ENCODE measurements at places on chromosomes 1 and 21.

GRCh38 chr1:115426231-115426771, 88.3 kb upstream of the NGF start:
- DNase-seq: no peak

DNA sequence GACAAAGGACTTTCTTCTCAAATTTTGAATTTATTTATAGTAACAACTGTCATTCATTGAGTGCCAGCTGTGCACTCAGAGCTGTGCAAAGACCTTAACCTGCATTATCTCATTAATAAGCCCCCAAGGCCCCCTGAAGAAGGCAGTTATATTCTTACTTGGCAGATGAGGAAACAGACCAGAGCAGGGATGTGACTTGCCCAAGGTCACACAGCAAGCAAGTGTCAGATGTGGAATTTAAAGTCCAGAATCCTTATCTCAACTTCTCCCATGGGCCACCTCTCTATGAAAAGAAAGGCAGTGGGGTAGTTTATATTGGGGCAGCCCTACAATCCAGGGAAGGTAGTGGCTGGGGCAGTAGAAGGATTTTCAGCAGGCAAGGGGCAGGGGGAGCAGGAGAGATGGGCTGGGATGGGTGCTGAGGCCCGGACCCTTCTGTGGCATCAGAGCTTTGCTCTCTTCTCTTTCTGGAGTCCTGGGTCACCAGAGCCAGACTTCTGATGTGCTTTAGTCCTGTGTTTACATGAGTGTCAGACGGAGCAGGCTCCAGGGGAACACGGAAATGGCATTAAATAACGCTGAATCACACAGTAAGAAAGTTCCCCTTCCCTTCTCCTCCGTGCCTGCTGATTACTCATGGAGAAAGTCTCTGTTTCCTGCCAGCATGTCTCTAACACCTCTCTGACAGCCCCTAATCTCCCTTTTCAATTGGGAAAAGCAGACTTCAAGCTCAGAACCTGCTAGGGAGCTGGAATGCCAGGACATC, 39.5 kb downstream of the EPHB2 start:
- DNase-seq: peak; percentile 57

DNA sequence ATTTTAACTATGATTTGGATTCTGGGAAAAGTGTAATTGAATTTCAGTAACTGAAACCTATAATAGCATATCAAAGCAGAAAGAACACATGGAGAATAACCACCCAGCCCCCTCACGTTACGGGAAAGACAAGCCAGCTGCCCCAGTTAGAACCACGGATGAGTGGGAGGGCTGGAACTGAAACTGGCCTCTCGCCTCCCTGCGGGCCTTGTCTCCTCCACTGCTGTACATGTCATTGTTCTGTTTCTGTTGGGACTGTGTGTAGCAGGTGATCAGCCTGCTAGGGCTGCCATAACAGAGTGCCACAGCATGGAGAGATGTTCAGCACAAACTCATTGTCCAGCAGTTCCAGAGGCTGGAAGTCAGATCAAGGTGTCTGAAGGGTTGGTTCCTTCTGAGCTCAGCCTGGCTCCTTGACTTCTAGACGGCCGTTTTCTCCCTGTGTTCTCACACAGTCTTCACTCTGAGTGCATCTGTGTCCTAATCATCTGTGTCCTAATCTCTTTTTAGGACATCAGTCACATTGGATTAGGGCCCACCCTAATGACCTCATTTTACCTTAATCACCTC, 52.4 kb downstream of the MAP3K21 start:
- no peak for DNase-seq

DNA sequence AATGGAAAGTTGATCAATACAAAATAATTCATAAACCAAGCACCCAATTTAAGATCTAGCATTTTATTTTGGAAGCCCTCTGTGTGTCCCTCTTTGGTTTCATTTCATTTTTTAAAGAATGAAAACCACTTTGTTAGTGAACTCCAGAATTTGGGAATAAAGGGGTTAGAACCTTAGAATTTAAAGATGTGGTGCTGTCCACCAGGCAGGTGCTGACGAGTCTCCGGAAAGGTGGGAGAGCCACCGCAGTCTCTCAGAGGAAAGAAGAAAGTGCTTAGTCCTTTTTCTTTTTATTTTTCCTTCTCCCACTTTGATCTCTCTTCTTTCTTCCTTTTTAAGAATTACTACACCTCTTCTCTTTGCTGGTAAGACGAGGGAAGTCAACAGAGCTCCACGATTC, 20.5 kb upstream of the HIVEP3 start:
- DNase-seq: peak; percentile 32

DNA sequence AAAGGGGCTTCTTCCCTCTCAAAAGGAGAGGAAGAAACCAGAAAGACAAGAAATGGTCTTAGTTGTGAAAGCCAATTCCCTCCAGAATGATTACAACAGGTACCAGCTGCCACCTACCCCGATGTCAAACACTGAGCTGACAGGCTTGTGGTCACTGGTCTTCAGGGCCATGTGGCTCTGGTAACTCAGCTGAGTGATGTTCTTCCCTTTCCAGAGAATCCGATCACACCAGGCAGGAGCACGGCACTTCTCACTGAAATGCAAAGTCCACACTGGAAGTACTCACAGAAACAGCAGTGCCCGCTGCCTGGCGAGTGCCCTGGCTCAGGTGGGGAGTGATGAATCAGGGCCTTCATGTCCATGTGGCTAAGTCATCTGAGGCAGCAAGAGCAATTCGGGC, 18.7 kb upstream of the MTF1 start:
- DNase-seq: no peak

DNA sequence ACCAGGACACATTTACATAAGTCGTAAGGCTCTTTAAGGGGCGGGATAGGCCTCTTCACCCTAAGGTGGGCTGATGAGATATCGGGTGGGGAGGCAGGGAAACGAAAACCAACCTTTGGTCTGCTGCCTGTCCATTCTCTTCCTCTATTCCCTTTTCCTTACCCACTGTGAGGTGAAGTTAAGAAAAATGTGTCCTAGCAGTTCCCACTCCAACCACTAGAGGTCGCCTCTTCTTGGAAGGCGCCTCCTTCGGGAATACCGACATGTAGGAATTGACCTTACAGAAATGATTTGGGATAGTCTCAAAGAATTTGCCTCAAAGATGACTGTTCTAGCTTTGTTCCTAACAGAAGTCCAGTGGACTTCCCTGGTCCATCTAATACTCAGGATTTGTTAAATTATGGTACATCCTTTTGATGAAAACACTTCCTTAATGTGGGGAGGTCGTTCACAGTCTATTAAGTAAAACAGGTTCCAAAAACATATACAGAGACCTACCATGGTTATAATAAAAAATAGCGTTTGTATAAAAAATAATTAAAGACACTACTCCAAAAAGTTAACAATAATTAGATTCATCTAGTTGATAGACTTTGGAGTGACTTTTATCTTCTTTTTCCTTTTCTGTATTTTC, 14.1 kb downstream of the AZIN2 start:
- DNase-seq: peak; percentile 75

- no peak for DNase-seq
Measured at GRCh38 chr1:93816970-93817678, 61.9 kb downstream of the DNTTIP2 start.

DNA sequence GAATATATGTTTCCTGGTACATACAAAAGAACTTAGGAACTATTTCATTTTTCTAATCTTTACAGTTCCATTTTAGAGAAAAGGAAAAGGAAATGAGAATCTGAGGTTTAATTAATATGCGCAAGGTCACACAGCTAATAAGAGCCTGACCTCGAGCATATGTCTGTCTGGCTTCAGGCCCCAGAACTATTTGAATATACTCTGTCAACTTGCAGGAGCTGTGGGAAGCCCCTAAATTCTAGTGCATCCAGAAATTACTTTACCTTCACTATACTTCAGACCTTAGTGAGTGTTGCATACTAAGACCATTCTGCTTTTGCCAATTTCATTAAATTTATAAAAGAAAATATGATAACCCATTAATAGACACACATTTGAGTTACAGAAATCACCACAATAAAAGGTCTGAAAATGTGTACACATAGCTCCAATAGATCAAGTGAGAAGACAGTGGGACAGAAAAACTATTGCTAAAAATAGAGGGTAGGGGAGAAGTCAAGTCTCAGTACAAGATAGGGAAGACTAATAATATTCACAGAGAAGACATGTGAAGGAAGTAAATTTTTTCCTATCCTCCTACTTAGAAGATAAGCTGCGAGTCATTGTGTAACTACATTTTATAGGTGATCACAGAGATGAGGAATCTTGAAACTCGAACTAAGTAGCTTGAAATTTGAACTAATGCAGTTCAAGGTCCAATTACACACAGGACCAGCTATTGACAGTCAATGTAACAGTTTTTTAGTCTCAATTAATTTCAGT, 3.8 kb downstream of the RGS13 start:
- DNase-seq: no peak

DNA sequence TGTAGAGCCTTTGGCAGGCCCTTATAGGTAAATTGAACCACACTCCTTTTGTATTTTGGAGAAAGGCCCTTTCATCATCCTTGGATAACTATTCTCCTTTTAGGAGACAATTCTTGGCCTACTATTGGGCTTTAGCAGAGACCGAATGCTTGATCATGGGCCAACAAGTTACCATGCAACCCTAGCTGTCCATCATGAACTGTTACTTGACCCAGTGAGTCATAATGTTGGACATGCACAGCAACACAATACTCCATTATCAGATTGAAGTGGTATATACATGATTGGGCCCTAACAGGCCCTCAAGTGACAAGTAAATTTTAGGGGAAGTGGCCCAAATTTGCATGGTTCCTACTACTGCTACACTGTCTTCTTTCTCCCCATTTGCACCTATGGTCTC, 84.4 kb downstream of the CATSPERE start:
- DNase-seq: no peak

- DNase-seq: no peak
Measured at GRCh38 chr1:160429702-160430535, 29.6 kb downstream of the VANGL2 start.

- DNase-seq: no peak
Measured at GRCh38 chr1:174696026-174696821, 248.5 kb downstream of the GPR52 start.

DNA sequence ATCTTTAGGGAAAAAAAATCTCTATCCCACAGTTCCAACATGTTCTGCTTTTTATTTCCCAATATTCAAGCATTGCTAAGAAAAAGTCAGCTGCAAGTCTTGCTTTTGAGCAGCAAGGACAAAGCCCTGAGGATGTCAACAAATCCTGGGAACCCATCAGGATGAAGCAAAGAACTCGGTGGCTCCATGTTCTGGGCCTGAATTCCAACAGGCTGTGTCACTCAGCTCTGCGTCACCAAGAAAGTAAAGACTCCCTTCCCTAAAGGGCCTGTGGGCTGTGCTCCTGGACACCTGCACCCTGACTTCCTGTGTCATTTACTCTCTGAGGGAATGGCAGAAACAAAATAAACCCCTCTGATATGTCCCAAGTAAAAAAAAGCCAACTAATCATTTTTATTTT, 95.5 kb downstream of the TIAM1 start:
- DNase-seq: no peak

GRCh38 chr1:237873487-237874211, 17.1 kb downstream of the ZP4 start:
- DNase-seq: no peak

GRCh38 chr1:177914603-177915002, 55.3 kb downstream of the SEC16B start:
- DNase-seq: no peak

- DNase-seq: no peak
Measured at GRCh38 chr1:59453297-59453968, 156.5 kb downstream of the FGGY start.

DNA sequence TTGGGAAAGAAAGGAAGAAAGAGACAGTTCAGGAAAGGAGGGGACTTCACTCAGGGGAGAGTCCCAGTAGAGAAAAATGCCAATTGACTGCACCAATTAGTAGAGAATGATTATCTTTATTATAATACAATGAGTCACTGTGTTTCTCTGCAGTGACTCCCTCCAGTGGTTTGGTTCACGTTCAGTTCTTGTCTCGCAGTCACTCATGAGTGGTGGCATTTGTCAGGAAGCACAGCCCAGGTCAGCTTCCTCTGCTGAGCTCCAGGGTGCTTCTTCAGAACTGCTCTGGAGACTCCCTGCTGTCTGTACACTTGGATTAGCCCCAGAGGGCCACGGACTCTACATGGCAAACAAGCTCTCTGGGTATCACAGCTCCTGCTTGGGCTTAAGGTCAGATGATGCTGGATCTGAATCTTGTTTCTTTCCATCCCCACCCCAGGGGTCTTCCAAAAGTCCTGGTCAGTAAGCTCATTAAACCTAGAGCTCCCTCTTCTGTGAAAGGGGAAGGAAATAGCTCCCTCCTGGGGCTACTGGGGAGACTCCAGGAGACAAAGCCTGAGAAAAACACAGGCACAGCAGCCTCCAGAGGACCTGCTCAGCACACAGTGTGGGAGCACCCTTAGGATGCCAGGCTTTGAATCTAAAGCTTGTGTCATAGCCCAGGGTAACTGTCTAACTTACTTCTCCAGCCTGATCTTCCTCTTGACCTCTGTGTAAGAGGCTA, 619.0 kb downstream of the AJAP1 start:
- DNase-seq: peak; percentile 33

DNA sequence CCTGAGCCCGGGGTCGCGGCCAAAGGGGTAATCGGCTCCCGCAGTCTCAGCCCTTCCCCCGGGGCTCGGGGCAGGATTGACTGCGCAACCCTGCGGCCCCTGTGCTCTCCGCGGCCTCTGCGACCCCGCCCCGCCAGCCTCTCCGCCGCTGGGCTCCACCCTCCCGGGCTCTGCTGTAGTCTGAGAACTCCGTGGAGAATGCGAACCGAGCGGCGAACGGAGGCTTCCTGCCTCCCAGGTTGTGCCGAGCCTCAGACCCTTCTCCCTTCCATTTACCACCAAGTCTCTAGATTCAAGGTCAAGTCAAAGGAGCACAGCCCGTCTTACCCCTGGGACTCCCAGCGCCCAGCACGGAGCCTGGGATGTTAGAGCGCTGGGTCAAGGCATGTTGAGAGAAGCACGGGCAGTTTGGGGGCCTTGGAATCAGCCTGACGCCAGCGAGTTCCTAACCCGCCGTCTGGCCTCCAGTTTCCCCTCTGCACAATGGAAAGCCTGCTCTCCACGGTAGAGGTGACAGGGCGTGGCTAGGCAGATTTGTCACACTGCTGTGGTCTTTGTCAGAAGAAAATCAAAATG, 3.0 kb downstream of the ATP2B4 start:
- peak; percentile 80 for DNase-seq

GRCh38 chr1:202274611-202275010, 67.1 kb downstream of the UBE2T start:
- DNase-seq: no peak

GRCh38 chr21:40803101-40803500, 43.9 kb downstream of the DSCAM start:
- DNase-seq: no peak

GRCh38 chr1:79197421-79197820, 190.9 kb upstream of the ADGRL4 start:
- DNase-seq: peak; percentile 34
